ENCODE measurements at places on chromosomes 11 and 22.

DNA sequence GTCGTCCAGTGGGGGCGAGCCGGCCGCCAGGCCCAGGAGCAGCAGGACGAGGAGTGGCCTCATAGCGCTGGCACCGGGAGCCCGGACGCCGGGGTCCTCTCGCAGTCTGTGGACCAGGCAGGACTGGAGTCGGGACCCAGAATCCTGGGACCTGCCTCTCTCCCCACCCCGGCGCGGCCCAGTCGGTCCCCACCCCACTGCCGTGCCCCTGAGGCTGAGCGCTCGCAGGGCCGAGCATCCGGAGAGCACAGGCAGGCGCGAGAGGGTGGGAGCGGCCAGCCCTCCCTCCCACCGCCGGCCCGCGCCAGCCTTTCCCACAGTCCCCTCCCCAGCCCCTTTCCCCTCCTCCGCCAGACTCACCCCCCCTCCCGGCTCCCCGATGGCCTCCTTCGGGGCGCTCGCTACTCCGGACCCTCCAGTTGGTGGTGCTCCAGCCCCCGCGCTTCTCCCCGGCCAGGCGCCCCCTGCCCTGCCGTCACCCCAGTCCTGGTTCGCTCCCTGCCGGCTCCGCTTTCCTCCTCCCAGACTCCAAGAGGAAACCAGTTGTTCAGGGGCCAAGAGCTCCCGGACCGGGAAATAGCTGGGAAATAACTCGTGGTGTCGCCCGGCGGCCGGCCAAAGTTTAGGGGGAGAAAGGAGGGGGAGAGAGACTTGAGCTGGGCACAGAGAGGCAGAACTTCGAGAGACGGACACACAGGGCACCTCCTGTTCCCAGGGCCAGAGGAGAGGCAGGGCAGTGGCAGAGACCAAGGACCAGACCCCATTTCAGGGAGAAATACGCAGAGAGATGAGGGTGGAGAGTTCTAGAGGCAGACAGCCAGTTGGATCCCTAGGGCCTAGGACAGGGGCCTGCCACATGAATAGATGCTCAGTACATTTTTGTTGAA lies at the start of gene C1QTNF5:
Gene C1QTNF5, minus strand, starts transcription at position 549 of the 887 bp plus-strand sequence. Its CDS starts 486 bp downstream, at position 63.
- DNase-seq = peak; percentile 70

DNA sequence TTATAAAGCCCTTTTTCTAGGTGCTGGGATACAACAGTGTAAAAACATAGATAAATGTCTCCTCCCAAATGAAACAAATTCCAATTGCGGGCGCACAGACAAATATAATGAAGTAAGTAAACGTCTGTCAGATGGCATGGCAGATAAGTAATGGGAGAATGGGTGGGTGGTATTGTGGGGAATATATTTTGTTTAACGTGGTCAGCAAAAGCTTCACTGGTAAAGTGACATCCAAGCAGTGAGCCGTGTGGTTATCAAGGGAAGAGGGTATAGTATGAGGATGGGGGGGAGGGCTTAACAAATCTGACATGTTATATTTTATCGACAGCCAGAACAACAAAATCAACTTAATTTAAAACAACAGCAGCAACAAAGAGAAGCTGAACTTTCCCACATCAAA lies 1.2 kb downstream of the SVIP start:
- no peak for DNase-seq

DNA sequence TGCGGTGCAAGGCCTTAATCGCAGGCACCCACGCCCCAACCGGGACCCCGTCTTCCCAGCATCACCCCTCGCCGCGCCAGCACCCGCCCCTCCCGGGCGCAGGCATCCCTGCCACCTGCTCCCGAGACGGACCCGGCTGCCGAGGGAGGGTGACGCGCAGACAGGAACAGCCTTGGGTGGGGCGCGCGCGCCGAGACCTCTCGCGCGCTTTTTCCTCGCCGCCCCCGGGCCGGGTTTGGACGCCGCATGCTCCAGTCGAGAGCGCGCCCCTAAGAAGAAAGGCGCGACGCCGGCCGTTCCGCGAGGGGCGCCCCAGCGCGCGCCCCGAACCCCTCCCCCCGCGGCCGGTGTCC lies 504 bp downstream of the CFL1 start:
- no peak for DNase-seq

DNA sequence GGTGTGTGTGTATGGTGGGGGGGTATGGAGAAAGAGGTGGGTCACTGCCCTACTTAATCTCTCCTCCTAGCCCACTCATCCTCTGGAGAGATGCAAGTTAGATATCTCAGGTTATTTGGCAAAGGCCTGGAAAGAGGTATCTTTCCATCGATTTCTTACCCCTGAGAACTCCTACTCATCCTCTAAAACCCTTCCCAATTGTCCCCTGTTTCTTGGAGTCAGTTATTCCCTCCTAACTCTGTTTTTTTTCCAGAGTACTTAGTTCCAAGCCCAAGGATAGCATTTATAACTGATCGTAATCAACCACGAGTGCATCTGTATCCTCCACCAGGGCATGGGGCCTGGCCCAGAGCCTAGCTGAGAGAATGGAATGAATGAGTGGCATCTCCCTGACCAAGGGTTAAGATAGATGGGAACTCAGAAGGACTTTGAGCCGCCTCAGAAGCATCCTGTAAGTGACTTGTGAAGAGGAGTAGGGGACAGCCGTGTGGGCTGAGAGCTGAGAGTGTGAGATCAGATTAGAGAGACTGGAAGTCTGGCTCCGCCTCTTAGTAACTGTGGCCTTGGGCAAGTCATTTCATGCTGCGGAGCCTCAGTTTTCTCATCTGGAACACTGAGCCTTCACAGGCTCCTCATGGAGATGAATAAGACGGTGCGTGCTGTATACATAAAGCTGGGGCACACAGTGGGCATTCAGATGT lies 16.2 kb downstream of the CD6 start:
- no peak for DNase-seq

DNA sequence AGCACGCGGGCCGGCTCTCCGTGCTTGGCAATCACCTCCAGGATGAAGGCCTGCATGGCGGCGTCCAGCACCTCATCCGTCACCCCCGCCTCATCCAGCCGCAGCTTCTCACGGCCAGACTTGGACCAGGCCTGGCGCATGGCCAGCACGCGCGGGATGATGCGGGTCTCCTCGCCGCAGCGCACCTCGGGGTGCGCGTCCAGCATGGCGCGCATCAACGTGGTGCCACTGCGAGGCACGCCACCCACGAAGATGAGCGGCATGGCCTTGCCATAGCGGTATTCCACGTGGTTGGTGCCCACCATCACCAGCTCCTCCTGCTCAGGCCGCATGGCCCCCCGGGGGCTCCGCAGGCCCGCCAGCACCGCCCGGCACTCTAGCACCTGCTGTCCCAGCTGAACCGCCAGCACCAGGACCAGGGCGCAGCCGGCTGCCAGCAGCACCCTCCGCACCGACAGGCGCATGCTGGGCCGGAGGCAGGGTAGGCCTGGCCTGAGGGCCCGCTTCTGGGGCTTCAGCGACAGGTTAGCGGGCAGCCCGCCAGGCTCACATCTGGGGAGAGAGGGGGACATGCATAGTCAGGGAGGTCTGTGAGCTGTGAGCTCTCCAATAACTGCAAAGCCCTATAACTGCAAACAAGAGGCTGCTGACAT lies 29.0 kb upstream of the TFIP11 start:
- no peak for DNase-seq

DNA sequence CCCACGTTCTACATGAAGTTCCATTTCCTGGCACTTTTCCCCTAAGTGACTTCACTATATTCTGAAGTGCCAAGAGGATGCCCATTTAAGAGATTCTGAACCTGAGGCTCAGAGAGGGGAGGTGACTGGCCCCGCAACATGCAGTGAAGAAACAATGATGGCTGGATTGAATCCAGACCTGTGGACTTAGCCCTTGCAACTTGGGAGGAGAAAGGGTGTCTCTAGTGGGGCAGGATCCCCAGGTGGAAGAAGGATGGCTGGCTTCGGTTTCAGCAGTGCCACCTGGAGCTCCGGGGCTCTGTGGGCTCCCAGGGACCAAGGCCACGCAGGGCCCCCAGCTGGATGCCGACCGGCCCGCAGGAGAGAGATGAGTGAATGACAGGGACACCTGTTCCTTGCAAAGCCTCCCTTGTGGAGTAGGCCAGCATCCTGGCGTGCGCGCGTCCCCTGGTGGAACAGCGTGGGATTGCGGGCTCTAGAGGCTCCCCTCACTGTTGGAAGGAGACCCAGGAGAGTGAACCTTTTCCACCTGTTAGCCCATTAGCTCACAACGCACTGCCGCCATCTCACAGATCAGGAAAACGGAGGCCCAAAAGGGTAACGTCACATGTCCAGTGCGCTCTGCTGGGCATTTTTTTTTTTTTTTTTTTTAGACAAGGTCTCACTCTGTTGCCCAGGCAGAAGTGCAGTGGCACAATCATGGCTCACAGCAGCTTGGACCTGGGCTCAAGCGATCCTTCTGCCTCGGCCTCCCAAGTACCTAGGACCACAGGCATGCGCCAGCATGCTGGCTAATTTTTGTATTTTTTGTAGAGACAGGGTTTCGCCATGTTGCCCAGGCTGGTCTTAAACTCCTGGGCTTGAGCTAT lies 104.7 kb downstream of the KIAA1671 start:
- peak; percentile 6 for DNase-seq
